Activated B cell treated with CpG ODN at 0.5 μM for 24 hours (primary cell): ENCODE measurements at places on chromosomes 3 and 15. TPM values are rescaled to one million over a fixed set of nuclear protein-coding genes. Genes with fewer than 3 reads are reported as not detected.
A peak's percentile ranks its signal among the peaks of the same experiment; 100 is the strongest.

GRCh38 chr3:154952553-154952952, 127.6 kb upstream of the MME start:
- DNase-seq, result no peak

DNA sequence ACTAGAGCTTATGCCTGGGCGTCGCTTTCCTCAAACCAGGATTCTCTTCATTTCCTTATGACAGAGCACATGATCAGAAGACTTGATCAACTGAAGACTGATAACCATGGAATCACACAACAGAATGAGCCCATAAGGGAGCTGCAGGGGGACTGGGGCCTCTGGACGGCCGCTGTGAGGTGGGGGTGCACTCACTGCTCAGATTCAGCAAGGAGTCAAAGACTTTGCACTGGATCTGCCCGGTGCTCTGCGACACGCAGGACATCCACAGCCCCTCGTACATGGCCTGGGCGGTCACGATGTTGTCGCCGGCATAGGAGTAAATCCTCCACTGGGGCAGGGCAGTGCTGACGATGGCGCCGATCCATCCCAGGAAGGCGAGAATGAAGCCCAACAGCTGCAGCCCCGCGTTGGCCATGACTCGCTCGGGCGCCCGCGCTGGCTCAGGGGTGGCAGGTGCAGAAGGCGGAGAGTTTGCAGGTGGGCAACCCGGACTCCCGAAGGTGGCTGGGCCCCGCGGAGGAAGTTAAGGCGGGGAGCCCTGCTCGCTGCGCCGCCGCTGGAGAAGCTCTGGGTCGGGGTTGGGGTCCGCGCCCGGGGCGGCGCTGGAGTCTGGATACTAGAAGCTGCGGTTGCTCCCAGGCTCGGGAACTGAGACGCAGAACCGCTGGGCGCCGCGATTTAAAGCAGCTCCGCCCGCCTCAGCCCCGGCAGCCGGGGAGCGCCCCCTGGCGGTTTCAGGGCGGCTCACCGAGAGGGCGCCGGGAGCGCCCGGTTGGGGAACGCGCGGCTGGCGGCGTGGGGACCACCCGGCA, at the start of gene CLDN1:
Gene CLDN1 (minus strand): TSS at position 658 of the 815 bp plus-strand sequence. CDS start 240 bp downstream, at position 418.
- DNase-seq, result peak; percentile 23

DNA sequence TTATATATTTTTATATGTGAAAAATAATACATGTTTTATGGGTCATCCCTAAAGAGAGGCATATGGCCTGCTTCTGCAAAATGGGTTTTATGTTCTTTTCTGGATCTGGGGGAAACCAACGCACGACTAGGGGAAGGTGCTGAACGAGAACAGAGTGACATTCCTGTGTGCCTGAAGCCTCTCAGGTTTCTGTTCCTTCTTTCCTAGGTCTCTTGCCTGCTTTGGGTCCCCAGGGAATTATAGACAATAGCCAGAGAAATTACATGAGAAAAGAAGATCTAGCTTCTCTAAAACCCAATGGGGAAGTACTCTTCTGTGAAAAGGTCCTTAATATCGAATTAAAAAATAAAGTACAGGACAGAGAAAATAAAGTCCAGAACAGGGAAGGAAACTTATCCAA, 66.5 kb downstream of the IGSF11 start:
- DNase-seq, result no peak

- no peak for DNase-seq
Observed at GRCh38 chr15:40664909-40665308, 30.1 kb upstream of the RAD51 start.

GRCh38 chr3:45252826-45253225, 26.7 kb upstream of the TMEM158 start:
- DNase-seq, result no peak

DCLK3 gene
- not detected in 2 replicates for total RNA-seq

DNA sequence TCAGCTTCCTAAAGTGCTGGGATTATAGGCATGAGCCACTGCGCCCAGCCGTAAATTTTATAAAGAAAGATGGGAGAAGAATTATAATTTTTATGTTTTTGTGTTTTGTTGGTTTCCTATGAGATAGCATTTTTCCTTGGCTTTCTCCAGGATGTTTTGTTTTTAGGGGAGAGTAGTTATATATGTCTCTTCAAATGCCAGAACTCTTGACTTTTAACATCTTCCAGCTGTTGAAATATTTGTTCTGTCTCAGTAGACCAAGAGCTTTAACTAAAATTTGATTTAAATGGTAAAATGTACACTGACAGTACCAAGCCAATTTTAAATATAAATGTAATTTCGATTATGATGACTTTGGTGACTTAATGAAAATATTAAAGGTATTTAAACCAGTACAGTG, 96.8 kb downstream of the DHX36 start:
- no peak for DNase-seq

- no peak for DNase-seq
Observed at GRCh38 chr3:64070704-64071103, 47.4 kb upstream of the PSMD6 start.

C2CD4B gene
- total RNA-seq, result not detected in 2 replicates

DNA sequence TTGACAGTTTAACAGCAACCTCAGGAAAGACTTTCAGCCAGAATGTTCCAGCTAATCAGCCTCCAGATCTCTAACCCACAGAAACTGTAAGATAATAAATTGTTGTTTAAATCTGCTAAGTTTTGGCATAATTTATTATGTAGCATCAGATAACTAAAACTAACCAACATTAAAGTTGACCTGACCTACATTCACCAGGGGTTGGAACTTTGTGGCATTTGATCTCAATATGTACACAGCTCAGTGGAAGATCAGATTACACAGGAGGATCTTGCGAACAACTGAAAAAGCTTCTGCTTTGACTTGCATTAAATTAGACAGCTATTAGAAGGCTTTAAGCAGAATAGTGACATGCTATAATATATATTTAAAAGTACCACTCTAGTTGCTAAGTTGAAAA, 91.4 kb upstream of the POU1F1 start:
- DNase-seq, result no peak
